ENCODE measurements at places on chromosomes 6 and 20.

DNA sequence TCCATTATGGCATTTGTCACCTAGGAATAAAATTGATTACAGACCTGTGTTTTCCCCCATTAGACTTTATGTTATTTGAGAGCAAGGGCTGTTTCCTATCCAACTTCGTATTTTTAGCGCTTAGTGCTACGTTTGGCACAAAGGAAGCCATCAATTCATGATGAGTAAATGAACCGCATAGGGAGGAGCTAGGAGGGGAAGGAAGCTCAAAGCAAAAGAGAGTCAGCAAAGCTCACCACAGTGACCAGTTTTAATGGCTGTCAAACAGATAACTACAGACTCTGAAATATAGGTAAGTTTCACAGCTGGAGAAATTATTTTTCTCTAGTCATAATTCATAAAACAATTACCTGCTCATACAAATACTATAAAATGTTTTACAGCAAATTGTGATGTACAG lies 6.9 kb upstream of the SAMD3 start:
- no peak for DNase-seq

GRCh38 chr6:6348256-6348655 lies 27.8 kb upstream of the F13A1 start:
- no peak for DNase-seq

DNA sequence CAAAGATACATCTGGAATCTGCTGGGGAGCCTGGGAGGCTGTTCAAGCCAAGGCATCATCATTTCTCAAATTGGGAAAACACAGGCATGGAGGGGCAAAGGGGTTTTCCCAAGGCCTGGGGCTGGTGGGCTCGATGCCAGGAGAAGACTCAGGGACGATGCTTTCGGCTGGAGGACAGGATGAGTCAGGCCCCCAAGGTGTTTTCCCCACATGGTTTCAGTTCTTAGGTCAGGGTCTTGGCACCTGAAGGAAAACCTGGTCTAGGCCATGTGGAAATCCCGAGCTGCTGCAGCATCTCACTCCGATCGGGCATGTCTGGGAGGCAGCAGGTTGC lies 348.1 kb downstream of the CDC5L start:
- DNase-seq, result no peak

GRCh38 chr6:39599973-39600372 lies 125.2 kb downstream of the KIF6 start:
- DNase-seq, result no peak

GRCh38 chr20:44431502-44432234 lies 44.0 kb upstream of the TTPAL start:
- DNase-seq, result no peak

DNA sequence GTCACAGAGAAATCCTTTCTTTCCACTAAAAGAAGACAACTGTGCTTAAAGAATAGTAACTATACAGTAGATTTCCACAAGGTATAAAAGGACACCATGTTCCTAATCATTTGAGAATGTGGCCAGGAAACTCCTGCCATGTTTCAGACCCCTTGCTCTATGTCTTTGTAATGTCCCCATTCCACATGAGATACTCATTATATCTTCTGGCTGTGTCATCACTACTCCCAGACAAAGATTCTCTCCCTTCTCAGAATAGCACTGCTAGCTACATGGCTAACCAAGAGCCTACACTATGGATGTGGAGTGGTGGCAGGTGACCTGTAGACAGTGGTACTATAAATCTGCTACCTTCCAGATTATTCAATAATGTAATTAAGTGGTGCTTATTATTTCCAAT lies 218.1 kb upstream of the MCHR2 start:
- peak; percentile 6 for DNase-seq

GRCh38 chr6:134314006-134314821 lies 3.7 kb downstream of the SGK1 start:
- DNase-seq, result no peak

- no peak for DNase-seq
These were observed 96.0 kb downstream of the LCA5 start for GRCh38 chr6:79441192-79441591.

Measured in HCEC 1CT (cell line).